ENCODE measurements at places on chromosomes 11 and 22. TPM values are rescaled to one million over a fixed set of nuclear protein-coding genes. Genes with fewer than 3 reads are reported as not detected.
A peak's percentile ranks its signal among the peaks of the same experiment; 100 is the strongest.

The WNT7B gene
- total RNA-seq = under 0.01 TPM

The LIN7C gene
- 25.5 TPM for total RNA-seq

DNA sequence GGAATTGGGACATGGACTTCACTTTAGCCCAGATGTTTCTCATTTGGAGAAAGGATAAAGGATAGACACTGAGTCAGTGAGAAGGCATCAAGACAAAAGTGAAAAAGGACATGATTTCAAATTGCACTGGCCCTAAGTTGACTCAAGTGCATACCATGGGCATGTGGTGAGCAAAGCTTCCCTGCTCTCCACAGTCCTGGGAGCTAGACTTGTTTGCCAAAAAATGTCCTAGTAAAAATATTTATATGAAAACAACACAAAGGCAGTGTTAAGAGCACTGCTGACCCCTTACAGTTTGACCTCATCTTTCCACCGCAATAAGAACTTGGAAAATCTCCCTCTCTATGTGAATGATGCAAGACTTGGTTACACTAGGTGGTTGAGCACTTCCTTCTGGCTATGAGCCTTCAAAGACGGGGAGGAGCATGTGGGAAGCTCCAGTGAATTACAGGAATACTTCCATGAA lies 46.5 kb upstream of the FIBIN start:
- DNase-seq = peak; percentile 100

- DNase-seq = no peak
Observed at GRCh38 chr11:87600938-87601337, 563.2 kb downstream of the TMEM135 start.

The VPS11 gene
- 22.2 TPM for total RNA-seq

The TMPRSS13 gene
- total RNA-seq = not detected

The MMP12 gene
- not detected for total RNA-seq

- no peak for DNase-seq
Observed at GRCh38 chr11:7253800-7254199, 2.1 kb downstream of the SYT9 start.

DNA sequence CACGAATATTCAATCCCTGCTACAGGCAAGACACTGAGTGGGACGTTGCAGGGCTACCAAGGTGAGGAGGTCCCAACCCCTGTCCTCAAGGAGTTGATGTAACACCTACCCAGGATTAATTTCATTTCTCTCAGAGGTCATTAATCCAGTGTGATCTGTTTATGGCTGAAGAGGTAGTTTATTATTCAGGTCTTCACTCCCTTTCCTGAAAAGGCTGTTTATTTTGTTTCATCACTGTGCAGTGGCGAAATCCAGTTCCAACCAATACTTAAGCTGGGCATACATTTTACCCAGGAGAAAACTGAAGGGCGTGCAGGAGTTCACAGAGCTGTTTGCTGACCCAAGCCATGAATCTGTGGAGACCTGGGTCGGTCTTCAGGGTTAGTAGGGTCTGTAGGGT lies 2.7 kb upstream of the PTPRJ start:
- peak; percentile 38 for DNase-seq

GRCh38 chr11:14537134-14537599 lies 17.0 kb upstream of the PSMA1 start:
- peak; percentile 15 for DNase-seq

The MYRF gene
- total RNA-seq = 1.6 TPM

The OOSP1 gene
- total RNA-seq = not detected

GRCh38 chr11:67118181-67118766 lies 789 bp upstream of the KDM2A start:
- DNase-seq = no peak

GRCh38 chr22:33666279-33666960 lies 253.9 kb downstream of the LARGE1 start:
- DNase-seq = no peak
